ENCODE measurements at places on chromosomes 11 and 22.

DNA sequence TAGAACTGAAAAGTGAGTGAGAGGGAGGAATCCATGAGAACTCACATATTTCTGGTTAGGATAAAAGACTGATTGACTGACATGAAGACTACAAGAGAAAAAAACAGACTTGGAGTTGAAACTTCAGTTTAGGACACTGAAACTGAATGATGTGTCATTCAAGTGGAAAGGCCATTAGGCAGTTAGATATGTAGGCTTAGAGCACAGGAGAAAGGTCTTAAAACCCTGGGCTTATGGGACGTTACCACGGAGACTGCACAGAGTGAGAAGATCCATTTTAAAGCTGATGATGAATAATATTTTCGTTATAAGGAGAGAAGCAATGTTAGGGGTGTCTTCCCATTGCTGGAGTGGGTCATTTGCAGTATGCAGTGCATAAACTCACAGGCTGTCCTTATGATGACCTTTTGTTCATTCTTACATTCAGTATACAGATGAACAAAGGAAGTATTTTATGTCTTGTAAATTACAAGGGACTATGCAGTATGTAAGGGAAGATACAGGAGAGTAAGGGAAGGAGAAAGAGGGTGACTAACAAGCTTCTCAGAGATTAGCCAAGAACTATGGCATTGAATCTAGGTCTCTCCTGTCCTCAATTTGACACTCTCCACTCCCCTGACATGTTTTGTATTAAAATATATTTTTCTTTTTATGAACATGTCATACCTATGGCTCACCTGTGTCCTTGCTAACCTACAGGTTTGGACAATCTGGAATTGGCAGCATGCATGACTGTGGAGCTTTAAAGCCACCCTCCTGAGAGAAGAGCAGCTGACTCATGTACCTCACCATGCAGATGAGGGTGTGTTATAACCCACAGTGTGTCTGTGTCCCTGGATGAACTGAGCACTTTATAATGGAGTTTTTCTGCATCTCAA, 63.7 kb downstream of the MAML2 start:
- no peak for DNase-seq

DNA sequence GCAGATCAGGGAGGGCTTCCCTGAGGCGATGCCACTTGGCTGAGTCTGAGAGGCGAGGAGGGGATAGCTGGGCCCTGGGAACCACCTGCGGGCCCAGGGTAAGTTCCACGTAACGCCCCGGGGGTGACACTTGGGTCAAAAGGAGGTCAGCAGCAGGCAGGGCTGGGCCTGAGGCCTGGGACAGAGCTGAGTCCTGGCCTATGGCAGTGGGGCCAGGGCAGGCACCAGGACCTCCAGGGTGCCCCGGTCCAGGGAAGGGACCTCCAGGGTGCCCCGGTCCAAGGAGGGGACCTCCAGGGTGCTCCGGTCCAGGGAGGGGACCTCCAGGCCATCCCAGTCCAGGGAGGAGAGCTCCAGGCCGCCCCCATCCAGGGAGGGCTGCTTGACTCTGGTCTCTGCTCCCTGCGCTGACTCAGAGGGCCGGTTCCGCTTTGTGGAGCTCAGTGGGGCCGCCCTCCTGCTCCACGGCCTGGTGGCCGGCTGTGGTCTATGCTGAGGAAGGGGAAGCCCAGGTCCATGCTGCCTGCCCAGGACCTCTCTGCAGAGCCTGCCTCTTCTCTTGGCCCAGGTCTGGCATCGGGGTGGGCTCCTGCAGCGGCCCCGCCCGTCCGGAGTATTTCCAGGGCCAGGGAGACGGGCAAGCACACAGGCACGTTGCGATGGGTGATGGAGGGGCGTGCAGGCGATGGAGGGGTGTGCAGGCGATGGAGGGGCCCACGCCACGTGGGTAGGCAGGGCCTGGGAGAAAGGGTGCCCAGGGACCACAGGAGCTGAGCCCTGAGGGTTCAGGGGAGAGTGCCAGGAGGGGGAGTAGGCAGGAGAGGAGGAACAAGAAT, 19.5 kb upstream of the WNT7B start:
- no peak for DNase-seq

- no peak for DNase-seq
These were observed 873.6 kb downstream of the OPCML start for GRCh38 chr11:132658696-132659095.

GRCh38 chr22:22215659-22216449, 28.7 kb upstream of the VPREB1 start:
- DNase-seq, result no peak

- no peak for DNase-seq
These were observed 356.6 kb downstream of the CASP12 start for GRCh38 chr11:104541701-104542100.

- no peak for DNase-seq
These were observed 30.7 kb downstream of the PPP2R1B start for GRCh38 chr11:111735262-111736116.

- no peak for DNase-seq
These were observed 197.1 kb downstream of the ETS1 start for GRCh38 chr11:128390246-128390645.

- DNase-seq, result no peak
These were observed 263.2 kb downstream of the DCDC1 start for GRCh38 chr11:31106326-31106725.

GRCh38 chr22:49026494-49027367, 800.9 kb downstream of the BRD1 start:
- DNase-seq, result no peak

GRCh38 chr11:73399159-73399590, 23.0 kb downstream of the RELT start:
- DNase-seq, result no peak

DNA sequence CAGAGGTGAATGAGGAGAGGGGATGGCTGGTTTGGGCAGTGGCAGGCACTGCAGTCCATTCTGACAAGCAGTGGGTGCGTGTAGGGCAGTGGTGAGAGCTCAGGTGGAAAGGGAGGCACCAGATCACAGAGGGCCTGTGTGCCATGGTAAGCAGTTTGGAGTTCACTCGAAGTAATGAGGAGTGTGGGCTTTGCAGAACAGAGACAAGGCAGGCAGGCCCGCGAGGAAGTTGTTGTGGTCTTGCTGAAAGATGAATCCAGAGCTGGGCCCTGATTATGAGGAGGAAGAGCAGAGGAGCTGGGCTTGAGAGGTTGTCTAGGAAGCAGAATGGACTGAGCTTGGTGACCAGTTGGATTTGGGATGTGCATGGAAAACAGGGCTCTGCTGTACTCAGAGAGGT, 1.6 kb upstream of the DNAJB13 start:
- DNase-seq, result no peak

DNA sequence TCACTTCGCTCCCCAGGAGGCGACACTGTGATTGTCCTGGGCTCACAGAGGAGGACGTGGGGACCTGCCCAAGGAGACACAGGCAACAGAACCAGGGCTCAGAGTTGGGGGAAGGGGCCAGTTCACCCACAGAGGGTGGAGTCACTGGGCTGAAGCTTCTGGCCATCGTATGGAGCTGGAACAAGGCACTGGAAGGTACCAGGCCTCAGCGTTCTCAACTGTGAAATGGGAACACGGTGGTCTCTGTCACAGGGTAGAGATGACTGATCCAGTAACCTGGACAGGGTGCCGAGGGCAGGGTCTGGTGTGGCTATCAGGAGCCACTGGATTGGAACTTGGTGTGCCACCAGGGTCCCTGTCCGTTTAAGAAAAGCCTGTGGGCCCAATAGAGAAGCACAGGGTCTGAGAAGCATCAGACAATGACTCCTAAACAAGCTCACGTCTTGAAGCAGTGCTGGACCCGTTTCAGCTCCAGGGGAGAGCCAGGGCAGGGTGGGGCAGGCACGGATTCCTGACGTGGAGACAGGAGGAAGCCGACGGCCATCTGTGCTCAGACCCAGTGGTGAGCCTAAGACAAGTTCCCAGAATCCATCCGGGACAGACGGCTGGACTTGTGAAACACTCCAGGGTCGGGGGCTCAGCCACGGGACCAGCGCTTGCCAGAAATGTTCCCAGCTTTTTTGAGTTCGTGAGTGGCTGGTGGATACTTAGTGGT, 25.0 kb upstream of the KCNQ1OT1 start:
- no peak for DNase-seq

GRCh38 chr22:28019881-28020861, 101.1 kb upstream of the PITPNB start:
- peak; percentile 9 for DNase-seq

DNA sequence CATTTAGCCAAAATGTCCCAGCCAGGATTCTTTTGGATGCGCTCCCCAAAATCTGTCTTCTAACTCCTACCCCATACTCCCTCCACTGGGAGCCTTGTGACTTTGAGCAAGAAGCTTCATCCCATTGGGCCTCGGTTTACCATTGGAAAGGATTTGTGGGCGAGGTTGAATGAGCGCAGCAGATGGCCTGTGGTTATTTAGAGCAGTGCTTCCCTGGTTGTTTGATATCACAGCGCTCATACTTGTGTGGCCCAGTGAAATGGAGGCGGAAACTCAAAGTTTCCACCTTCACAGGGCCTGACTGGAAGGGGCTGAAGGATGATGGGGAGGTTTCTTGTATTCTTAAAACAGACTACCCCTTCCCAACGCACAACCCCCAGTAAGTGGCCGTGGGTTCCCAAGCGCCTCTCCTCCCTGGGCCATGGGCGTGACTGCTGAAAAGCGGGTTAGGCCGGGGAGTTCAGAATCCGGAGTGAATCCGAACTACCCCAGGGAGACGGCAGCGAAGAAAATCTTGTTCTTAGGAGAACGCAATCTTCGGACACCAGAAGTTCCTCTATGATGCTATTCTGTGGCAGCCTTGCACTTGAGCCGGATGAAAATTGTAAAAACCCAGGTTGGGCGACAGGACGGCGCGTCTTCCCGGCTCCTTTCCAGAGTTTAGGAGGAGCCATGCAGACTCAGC, 1.2 kb upstream of the ATF4 start:
- DNase-seq, result no peak

- DNase-seq, result no peak
These were observed 883.3 kb upstream of the CNTN5 start for GRCh38 chr11:98137437-98137836.

DNA sequence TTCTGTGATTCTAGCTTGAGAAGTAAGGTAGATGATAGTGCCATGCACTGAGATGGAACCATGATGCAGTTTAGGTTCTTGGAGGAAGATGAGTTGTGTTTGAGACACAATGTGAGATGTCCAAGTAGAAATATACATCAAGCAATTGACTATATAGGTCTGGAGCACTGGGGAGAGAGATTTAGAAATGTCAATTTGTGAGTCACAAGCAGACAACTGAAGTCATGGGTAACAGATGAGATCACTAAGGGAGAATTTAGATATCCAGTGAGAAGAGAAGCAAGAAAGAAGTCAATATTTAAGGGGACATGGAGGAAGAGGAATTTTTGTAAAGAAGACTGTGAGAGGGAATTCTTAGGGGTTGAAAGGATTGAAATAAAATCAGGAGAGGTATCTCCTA, 65.1 kb upstream of the RRAS2 start:
- no peak for DNase-seq

DNA sequence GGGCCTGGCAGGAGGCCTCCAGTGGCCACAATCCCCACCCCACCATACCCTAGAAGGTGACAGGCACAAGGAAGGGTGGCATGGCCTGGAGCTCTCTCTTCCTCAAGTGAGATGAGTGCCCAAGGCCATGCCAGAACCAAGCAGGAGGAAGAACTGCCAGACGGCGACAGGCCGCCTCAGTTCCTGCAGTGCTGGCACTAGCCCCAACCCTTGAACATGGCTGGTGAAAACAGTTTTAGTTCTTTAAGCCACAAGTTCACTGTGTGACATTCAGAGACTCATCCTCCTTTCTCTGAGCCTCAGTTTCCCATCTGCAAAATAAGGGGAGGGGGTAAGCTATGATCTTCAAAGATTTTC, 9.8 kb downstream of the CHRDL2 start:
- no peak for DNase-seq

DNA sequence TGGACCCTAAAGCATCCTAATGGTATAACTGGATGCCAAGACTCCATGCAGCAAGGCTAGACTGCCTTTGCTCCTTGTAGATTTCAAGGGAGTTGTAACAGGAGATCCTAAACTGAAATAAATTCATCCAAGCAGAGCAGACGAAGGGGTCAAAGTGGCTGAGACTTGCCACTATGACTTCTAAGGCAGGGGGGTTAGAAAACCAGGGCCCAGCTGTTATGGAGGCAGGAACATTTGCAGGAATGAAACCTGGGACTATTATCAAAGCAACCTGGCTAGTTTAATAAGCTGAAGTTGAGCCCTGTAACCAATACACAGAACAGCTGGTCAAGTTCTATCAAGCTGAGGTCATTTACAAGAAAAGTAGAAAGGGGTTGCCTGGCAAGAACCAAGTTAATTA, 122.2 kb upstream of the TRPC6 start:
- no peak for DNase-seq
